Skeletal muscle cell (primary cell): ENCODE measurements at places on chromosomes 3 and 15.

DNA sequence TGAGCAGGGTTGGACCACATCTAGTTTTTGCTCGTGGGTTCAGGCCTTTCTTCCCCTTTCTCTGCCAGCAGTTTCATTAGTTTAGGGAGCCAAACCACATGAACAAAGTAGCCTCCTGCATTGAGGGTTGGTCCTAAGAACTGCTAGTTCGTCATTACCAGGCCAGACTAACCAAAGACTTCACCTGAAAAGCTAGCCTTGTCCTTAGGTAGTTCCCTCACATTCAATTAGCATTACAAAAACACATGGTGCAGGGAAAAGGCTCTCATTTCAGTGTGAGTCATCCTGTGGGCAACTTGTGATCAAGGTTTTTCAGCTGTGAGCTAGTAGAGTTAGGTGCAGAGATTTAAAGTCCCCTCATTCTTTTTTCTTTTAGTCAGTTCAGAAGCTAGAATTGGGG lies 279.3 kb upstream of the CTNNB1 start:
- no peak for DNase-seq

GRCh38 chr3:157058392-157059071 lies 101.4 kb downstream of the CCNL1 start:
- DNase-seq, result no peak

GRCh38 chr3:14519406-14519805 lies 20.7 kb downstream of the GRIP2 start:
- no peak for DNase-seq

GRCh38 chr15:83108266-83109219 lies 1.1 kb downstream of the TM6SF1 start:
- peak; percentile 47 for DNase-seq

DNA sequence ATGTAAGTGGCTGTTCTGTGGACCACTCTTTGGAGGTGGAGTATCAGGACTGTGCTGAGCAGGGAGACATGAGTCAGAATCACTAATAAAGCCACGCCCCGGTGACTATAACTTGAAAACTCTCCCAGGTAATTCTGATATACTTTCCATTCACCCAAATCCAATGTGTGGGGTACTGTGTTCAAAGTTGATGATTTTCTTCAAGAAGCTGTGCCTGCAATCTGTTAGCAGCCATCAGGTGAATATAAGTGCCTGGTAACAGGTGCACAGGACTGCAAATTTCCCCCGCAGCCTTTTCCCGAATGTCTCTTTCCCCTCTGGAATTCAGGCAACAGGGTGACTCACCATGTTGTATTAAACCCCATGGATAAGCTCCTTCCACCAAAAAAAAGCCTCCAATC lies 17.0 kb downstream of the MAGI1 start:
- DNase-seq, result no peak

DNA sequence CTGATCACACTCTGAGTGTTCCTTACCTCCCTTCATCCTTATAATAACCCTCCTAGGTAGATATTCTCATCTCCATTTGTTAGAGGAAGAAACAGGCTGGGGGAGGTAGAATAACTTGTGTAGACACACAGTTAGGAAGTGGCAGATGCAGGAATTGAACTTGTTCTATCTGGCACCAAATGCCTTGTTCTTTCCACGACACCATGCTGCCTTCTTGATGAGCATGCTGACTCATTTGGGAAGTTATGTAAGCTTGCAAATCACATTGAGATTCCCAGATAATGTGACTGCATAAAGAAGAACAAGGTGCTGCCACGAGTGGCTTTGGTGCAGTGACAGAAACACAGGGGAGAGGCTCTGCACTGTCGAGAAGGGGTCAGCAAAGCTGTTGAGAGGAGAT lies 27.5 kb upstream of the NDUFB4 start:
- DNase-seq, result no peak

DNA sequence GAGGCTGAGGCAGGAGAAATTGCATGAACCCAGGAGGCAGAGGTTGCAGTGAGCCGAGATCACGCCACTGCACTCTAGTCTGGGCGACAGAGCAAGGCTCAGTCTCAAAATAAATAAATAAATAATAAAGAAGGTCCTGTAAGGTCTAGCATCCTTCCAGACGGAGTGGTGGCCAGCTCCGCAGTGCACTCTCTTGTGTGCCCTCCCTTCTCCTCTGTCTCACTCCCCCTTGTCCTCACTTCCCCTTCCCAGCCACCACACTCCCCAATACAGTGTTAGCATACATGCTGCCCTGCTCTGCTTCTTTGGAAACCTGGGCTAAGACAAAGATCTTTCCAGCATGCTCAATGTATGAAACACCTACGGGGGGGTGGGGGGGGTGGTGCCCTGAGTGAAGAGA lies 3.4 kb upstream of the CLN6 start:
- no peak for DNase-seq

- no peak for DNase-seq
Observed at GRCh38 chr3:82081351-82081750, 319.9 kb upstream of the GBE1 start.

GRCh38 chr3:29004885-29005599 lies 275.8 kb upstream of the RBMS3 start:
- no peak for DNase-seq

DNA sequence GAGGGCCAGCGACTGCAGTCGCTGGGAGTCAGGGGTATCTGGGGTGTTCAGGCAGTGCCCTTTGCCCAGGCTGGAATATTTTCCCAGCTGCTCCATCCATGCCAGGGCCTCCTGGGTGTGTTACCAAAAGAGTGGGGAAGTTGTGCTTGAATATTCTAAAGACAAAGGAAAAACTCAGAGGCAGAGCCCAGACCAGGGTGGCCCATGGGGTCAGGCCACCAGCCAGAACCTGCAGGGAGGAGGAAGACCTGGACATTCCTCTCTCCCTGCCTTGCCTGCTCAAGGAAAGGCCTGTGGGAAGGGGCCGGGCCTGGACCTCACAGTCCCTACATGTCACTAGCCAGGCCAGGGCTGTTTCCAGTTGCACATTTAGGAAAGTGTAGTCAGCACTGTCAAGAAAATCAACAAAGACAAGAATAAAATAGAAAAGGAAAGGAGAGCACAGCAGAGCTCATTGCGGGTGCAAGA lies 16.0 kb upstream of the KLF15 start:
- no peak for DNase-seq

- peak; percentile 7 for DNase-seq
Observed at GRCh38 chr3:159586571-159587202, 401.9 kb upstream of the IL12A start.

DNA sequence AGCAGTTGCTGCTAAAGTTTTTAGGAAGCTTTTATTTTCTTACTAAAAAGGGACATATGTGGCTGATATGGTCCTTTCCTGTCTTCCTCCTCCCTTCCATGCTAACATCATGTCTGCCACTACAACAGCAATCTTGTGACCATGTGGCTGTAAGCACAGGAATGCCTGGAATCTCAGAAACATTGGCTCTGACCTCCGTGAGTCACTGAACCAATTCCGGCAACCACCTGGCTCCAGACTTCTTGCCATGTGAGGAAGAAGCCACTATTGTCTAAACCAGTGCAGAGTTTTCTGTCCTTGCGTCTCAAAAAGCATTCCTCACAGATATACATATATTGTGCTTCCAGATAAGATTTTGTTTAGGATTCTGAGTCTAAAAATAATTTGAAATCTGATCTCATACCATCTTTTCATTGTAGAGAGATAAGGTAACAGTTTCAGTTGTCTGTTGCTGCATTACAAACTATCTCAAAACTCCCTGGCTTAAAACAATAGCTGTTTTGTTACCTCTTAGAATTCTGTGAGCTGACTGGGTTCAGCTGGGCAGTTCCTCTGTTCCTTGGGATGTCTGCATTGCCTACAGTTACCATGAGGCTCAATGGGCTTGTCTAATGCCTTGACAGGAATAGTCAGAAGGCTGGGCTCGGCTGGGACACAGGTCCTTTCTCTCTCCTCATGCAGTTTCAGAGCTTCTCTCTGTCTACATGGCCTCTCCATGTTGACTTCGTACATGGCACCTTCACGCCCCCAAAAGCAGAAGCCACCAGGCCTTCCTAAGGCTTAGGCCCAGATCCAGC lies 77.3 kb upstream of the MAGI1 start:
- DNase-seq, result peak; percentile 86

- peak; percentile 71 for DNase-seq
Observed at GRCh38 chr3:157868196-157868595, 238.0 kb downstream of the SHOX2 start.

DNA sequence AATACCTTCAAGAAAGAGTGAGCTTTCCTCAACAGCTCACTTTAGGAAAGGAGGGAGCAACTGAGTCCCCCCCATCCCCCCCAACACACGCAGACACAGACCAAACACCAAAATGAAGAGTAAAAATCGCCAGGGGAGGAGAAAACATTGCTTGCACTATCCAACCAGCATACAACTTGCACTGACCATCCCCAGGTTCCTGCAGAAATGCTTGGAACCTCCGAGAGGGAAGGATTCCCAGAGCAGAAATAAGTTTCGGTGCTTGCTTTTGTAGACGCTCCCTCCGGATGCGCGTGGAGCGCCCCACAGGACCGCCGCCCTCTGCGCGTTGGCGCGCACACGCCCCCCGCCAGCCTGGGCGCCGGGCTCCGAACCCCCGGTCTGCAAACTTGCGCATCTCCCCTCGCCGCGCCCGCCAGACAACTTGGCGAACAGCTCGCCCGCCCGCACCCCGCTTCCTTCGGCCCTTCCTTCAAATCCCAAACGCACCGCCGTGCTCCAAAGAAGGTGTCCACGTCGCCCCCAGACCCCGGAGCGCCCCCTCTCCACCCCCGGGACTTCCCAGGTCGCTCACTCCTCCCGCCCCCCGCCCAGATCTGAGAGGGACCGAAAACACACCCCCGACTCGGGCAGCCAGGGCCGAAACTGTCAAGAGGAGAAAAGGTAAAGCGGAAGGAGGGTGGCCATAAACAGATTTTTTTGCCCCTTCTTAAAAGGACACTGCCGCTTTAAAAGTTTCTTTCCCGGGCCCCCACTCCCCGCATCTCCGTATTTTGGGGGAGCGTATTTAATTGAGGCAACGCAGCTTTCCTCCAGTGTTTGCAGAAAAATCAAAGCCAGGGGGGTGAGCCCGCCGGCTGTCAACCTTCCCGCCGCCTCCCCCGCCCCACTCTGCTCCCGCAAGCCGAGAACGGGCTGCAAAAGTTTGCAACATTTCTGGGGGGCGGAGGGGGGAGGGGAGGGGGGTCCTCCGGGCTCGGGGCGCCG lies 859 bp downstream of the RORA start:
- no peak for DNase-seq

GRCh38 chr3:60703956-60704736 lies 547.1 kb downstream of the FHIT start:
- DNase-seq, result peak; percentile 62

DNA sequence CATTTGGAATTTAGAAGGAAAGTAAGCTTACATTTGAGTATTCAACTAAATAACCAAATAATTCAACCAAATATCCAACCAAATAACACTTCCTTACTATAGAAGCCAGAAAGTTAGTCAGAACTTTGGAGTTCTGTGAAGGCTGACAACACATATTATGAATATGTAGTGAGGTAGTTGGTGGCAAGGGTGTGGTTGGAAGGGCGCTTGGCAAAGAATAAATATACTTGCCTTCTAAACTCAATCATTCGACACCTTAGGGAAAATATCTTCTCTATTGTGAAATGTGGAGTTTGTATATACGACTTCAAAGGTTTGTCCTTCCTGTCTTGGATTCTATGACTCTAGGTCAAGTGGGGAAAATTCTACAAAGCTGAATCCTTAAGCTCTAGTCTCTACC lies 111.7 kb upstream of the OSTN start:
- DNase-seq, result peak; percentile 32

GRCh38 chr3:139937674-139938279 lies 2.8 kb downstream of the CLSTN2 start:
- DNase-seq, result no peak

DNA sequence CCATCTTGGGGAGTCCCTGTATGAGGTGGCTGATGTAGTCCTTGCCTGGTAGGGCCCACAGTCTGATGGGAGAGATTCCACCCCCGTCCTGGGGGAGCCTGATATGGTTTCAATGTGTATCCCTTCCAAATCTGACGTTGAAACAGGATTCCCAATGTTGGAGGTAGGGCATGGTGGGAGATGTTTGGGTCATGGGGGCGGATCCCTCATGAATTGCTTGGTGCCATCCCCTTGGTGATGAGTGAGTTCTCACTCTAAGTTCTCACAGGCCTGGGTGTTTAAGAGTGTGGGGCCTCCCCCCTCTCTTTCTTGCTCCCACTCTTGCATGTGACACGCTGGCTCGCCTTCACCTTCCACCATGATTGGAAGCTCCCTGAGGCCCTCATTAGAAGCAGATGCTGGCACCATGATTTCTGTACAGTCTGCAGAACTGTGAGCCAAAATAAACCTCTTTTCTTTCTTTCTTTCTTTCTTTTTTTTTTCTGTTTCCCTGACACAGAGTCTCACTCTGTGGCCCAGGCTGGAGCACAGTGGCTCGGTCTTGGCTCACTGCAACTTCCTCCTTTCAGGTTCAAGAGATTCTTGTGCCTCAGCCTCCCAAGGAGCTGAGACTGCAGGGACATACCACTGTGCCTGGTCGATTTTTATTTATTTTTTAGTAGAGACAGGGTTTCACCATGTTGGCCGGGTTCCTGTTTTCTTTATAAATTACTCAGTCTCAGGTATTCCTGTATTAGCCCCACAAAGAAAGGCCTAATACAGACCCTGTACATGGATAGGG lies 28.6 kb downstream of the ITGA11 start:
- DNase-seq, result no peak

GRCh38 chr3:170942011-170942410 lies 33.6 kb upstream of the EIF5A2 start:
- DNase-seq, result no peak

DNA sequence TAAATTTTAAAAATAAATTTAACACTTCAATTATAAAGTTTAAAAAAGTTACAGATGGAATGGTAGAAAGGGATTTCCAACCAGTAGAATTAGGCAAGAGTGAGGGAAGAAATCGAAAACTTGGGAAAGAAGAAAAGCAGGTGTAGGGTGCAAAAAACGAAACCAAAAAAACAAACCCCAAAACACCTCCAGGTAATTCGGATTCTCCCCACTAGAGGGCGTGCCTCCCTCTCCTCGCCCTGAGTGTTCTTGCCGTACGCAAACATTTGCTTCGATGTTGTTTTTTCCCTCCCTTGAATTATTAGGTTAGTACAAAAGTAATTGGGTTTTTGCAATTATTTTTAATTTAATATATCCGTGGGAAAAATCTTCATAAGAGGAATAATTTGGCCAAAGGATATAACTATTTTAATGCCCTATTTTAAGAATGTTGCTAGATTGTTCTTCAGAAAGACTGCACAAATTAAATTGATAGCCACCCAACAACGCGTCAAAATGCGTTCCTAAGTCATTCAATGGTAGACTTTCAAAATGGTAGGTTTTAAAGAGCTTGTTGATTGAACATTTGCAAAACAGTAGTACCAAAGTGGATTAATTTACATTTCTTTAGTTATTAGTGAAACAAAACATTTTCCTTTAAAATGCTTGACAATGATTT lies 63.7 kb downstream of the SLC30A4 start:
- DNase-seq, result no peak

DNA sequence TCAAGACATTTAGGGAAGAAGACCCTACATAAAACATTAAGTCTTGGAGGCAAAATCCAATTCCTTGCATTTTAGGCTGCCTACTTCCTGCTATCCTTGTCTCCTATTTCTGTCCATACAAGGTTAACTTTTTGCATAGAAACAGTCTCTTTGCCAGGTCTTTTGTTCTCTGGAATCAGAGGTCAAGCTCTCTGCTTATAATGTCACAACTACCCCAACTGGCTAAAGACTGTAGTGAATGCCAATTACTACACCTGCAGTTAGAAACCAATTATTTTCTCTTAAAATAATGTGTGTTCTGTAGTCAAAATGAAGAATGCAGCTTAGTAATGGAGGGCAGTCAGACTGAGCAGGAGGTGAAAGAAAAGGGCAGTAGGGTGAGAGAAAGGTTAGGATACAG lies 856.2 kb downstream of the TUSC7 start:
- DNase-seq, result no peak

- DNase-seq, result no peak
Observed at GRCh38 chr3:184604039-184604601, 42.5 kb downstream of the EPHB3 start.
